ENCODE measurements at places on chromosomes 11 and 22.

GRCh38 chr11:117905524-117905923 lies 23.7 kb downstream of the TMPRSS13 start:
- no peak for DNase-seq

GRCh38 chr11:35390737-35391682 lies 28.3 kb downstream of the SLC1A2 start:
- DNase-seq = no peak

- DNase-seq = peak; percentile 76
Measured at GRCh38 chr11:112784323-112785073, 176.7 kb upstream of the NCAM1 start.

GRCh38 chr11:3218483-3219280 lies at the start of gene MRGPRG:
Gene MRGPRG, minus strand, starts transcription at chr11:3218813. Its CDS starts 0 bp downstream, at chr11:3218813.
- DNase-seq = no peak

GRCh38 chr11:125091247-125091876 lies 20.1 kb downstream of the TMEM218 start:
- DNase-seq = peak; percentile 35

DNA sequence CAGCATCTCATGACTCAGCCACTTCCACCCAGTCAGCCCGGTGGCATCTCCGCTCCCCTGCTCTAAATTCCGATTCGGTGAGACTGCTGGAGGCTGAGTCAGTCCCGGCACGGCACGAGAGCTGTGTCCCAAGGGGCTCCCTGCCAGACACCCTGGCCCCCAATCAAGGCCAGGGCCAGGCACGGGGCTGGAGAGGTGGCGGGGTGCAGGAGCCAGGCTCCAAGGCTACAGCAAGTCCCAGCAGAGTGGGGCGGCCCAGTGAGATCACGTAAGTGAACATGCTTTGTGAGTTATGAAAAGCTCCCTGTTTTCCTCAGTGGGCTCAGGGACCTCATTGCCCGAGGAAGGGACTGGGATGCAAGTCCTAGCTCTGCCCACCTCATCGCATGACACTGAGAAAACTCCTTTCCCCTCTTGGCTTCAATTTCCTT lies 3.0 kb downstream of the C11orf68 start:
- no peak for DNase-seq

DNA sequence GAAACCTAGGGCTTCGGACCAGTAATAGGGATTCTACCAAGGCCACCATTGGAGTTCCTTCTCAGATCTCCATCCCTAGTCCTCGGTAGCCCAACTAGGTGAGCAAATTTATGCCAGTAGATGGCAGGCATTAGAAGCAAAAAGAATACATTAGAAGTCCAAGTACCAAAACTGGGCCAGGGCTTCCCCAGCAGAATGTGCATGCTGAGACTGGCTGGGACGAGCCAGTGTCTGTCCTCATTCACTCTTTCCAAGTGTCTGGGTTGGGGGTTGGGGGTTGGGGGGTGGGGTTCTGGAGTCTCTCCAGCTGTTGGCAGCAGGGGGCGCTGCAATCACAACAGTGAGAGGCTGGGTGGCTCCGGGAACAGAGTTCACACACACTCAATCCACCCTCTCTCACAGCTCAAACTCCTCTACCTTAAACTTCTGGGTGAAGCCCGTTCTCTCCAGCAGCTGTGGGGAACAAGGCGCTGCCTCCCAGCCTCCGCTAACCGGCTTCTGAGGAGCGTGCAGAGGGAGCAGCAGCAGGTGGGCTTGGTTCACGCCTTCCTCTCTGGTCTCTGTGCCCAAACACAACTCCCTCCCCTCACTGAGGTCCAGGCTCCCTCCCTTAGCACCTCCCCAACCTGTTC lies 57.5 kb downstream of the BTG4 start:
- DNase-seq = peak; percentile 32

DNA sequence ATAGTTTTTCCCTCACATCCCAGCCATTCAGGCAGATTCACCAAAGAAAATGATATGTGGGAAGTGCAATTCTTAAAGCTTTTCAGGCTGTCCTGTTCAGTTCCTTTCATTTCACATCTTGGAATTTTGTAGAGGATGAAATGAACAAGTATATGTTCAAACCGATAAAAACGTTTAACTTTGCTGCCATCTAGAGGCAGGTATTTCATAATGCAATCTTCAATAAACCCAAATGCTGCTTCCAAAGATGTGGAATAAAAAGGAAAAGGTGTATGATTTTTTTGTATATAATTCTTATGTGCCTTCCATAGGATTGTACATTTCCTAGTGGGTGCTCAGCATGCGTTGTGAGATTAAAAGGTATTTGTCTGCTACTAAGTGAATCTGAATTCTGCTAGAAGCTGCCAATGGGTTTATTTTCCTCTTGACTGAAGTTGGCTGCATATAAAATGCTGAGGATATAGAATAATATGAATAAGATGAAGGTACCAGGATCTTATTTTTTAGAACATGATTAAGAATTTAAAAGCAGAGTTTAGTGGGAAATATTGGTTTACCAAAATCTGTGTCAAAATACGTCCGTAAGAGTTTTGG lies 199.3 kb downstream of the PGR start:
- peak; percentile 54 for DNase-seq

DNA sequence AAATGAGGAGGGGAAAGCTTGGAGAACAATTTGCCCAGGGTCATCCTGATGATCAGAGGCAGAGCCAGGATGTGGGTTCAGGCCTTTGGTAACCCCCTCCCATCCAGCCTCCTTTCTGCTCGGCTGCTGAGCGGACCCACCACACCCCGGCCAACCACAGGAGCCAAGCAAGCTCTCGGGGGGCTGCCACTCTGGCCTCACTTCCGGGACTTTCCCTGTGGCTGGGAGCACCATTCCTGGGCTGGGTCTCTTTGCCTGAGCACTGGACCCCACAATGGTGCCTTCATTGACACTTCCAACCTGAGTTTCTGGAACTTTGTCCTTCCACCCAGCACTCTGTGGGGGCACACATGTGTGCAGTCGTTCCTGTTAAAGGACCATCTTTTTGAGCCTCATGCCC lies 9.8 kb downstream of the TOP3B start:
- DNase-seq = no peak

All from SK-N-DZ (cell line).